Stimulated activated CD8-positive, alpha-beta memory T cell treated with anti-CD3 and anti-CD28 coated beads, Interleukin-4, amount 100 ng/mL, for 4 hours (primary cell): ENCODE measurements at places on chromosomes 4 and X.

DNA sequence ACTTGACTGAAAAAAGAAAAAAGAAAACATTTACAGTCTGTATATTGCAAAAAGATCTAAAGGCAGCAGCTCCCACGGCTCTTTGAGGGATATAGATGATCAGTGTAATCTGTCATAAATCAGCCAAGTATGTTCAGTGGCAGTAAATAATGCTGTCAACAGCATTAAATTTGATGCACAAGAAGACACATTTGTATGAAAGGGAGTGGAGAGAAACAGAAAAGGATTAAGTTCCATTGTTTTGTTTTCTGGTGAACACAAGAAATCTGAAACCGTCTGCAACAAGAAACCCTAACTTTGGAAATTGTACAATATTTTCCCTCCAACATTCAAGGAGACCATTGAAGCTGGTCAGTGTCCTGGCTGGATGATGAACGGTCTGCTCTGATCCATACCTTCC lies 27.6 kb upstream of the C1QTNF7 start:
- no peak for DNase-seq

DNA sequence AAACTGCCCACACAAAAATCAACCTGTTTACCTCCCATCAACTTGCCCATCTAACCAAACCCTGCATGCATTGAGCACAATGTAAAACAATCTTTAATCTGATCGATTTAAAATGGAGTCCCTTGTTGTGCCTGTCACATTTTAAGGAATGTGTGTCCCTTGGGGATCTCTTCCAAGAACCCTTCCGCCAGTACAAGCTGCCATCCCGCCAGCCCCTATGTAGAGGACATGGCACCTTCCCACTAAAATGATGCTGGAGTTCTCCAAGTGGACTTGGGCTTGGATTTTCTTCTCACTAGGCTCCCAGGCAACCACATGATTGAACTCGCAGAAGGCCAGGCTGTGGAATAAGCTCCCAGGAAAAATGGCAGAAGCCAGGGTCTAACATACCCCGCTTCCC lies 45.8 kb upstream of the ENPP6 start:
- no peak for DNase-seq

DNA sequence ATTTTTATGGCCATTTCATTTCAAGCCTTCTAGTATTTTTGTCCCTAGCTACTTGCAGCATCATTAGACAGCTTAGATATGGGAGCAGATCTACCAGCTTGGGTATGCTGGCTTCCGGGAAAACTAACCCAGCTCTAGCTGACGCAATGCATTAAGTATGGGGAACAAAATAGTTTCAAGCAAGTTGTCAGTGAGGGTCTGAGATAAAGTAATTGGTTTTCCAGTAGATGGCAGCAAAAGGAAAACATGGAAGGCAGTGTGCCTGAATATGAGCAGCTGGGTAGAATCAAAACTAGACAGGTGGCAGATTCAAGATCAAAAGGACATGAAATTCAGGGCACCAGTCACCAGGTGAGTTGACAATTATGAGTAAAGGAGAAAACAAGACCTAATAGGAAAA lies 340.9 kb upstream of the CTSO start:
- no peak for DNase-seq

- DNase-seq, result no peak
These were observed 221.9 kb downstream of the PDGFC start for GRCh38 chr4:156749426-156750403.

- no peak for DNase-seq
These were observed 67.0 kb downstream of the NHS start for GRCh38 chrX:17441965-17442364.

GRCh38 chr4:20960291-20960690 lies 260.0 kb downstream of the PACRGL start:
- no peak for DNase-seq

DNA sequence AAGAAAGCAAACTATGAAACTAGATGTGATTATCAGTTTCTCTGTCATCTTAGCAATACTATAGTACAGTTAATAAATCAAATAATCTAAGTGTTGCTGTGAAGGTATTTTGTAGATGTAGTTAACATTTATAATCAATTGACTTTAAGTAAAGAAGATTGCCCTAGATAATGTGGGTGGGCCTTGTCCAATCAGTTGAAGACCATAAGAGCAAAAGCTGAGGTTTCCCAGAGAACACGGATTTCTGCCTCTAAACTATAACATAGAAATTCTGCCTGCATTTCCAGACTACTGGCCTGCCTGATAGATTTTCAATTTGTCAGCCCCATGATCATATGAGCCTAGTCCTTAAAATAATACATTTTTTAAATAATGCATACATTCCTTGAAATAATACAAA lies 222.9 kb downstream of the PCDH18 start:
- DNase-seq, result no peak

GRCh38 chr4:7514789-7515188 lies 80.1 kb upstream of the PSAPL1 start:
- DNase-seq, result no peak
